ENCODE measurements at places on chromosomes 3 and 15. TPM values are rescaled to one million over a fixed set of nuclear protein-coding genes. Genes with fewer than 3 reads are reported as not detected.

DNA sequence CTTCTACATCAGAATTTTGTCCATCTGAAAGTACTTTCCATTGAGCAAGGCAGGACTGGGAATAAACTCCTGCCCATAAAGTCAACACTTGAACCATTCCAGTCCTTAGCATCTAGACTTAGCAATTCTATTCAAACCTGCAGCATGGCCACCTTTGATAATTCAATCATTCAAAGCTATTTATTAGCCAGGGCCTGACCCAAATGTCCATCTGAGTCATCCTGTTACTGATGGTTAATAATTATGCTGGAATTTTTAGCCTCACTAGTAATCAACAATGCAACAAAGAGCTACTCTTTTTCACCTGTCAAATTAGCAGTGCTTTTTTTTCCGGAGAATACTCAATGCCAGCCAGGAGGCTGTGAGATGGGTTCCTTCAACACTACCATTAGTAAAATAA is 72.7 kb upstream of the SNRK start:
- no peak overlapping the region for H3K27ac ChIP-seq
- H3K4me1 ChIP-seq: no peaks in the 10 kb centered on the region
- no peak for DNase-seq
- no peak overlapping the region for H3K4me3 ChIP-seq

DNA sequence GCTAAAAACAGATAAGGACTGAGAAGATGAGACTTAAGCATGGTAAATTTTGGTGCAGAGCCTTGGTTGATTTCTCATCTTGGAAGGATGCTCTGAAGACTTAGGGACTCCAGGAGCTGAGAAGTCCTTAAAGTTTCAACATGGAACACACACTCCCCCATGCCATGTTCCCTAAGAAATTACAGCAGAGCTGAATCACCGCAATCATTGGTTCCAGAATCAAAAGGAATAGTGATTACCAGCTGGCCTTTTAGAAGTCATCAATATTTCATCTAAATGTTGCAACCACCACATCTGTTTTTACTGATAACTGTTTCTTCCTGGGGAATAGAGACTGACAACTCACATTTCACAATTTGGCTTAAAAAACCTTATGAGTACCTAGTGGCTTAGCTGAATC is 229.3 kb downstream of the MINAR1 start:
- no peaks in the 10 kb centered on the region for H3K4me1 ChIP-seq
- no peak for DNase-seq
- H3K36me3 ChIP-seq: no peaks in the 10 kb centered on the region
- no peaks in the 10 kb centered on the region for H3K27me3 ChIP-seq

DNA sequence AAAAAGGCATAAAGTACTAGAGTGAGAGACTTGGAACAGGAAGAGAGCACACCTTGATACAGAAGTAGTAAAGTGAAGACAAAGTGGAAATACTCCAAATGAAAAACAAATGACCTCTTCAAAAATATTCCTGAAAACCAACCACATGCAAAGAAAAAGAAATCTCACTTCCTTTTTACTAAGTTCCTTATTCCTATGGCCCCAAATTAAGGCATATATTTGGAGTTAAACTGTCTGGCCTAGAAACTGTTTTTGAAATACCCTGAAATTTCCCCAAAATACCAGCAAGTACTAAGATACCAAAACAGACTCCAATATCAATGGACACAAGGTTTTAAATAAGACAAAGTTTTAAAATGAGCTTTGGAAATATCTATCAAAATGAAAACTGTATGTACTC is 58.2 kb downstream of the ZNF148 start:
- H3K4me3 ChIP-seq: no peak overlapping the region
- no peak for DNase-seq

DNA sequence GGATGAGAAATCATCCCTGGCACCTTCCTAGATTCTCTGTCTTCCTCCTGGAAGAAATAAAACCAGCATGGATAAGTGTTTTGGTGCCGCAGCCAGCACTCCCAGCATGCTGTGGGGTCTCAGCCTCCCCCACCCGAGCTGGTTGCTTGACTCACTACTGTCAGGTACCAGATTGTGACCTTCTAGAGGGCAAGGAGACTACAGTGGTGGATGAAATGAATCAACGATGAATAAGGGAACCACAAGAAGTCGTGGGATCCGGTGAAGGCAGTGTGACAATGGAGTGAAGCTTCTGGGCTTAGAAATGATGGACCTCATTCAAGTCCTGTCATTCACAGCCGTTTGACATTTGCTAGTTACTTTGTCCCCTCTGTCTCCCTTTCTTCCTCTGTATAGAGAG is 50.2 kb upstream of the SLCO3A1 start:
- no peaks in the 10 kb centered on the region for H3K27me3 ChIP-seq
- H3K4me3 ChIP-seq: no peak overlapping the region
- no peaks in the 10 kb centered on the region for H3K36me3 ChIP-seq
- DNase-seq: no peak
- no peak overlapping the region for H3K27ac ChIP-seq

- no peaks in the 10 kb centered on the region for H3K27me3 ChIP-seq
- no peak for DNase-seq
- no peaks in the 10 kb centered on the region for H3K4me1 ChIP-seq
- no peak overlapping the region for H3K4me3 ChIP-seq
Measured at GRCh38 chr15:69017978-69018377, 3.5 kb downstream of the NOX5 start.

GRCh38 chr3:191355406-191355805 is 25.1 kb upstream of the UTS2B start:
- peaks cover 4% of the 10 kb centered on the region for H3K36me3 ChIP-seq
- no peaks in the 10 kb centered on the region for H3K27me3 ChIP-seq
- no peak for DNase-seq
- H3K4me3 ChIP-seq: no peak overlapping the region

- no peak for DNase-seq
- no peak overlapping the region for H3K4me3 ChIP-seq
- H3K27ac ChIP-seq: no peak overlapping the region
- H3K4me1 ChIP-seq: no peaks in the 10 kb centered on the region
Measured at GRCh38 chr3:126146525-126147146, 33.8 kb downstream of the ALDH1L1 start.

- no peaks in the 10 kb centered on the region for H3K27me3 ChIP-seq
- H3K36me3 ChIP-seq: no peaks in the 10 kb centered on the region
- DNase-seq: no peak
- no peaks in the 10 kb centered on the region for H3K4me1 ChIP-seq
- no peak overlapping the region for H3K4me3 ChIP-seq
- no peak overlapping the region for H3K27ac ChIP-seq
Measured at GRCh38 chr15:35208353-35208752, 123.3 kb upstream of the NANOGP8 start.

GRCh38 chr3:170488802-170489201 is 70.1 kb downstream of the CLDN11 start:
- no peaks in the 10 kb centered on the region for H3K36me3 ChIP-seq
- H3K4me3 ChIP-seq: no peak overlapping the region
- no peak overlapping the region for H3K27ac ChIP-seq

- no peak for DNase-seq
- H3K4me3 ChIP-seq: no peak overlapping the region
- no peak overlapping the region for H3K27ac ChIP-seq
- H3K27me3 ChIP-seq: no peaks in the 10 kb centered on the region
- no peaks in the 10 kb centered on the region for H3K4me1 ChIP-seq
- no peaks in the 10 kb centered on the region for H3K36me3 ChIP-seq
Measured at GRCh38 chr3:119343719-119344118, 49.5 kb downstream of the ARHGAP31 start.

Gene GLDN
- total RNA-seq: 50.7 TPM

DNA sequence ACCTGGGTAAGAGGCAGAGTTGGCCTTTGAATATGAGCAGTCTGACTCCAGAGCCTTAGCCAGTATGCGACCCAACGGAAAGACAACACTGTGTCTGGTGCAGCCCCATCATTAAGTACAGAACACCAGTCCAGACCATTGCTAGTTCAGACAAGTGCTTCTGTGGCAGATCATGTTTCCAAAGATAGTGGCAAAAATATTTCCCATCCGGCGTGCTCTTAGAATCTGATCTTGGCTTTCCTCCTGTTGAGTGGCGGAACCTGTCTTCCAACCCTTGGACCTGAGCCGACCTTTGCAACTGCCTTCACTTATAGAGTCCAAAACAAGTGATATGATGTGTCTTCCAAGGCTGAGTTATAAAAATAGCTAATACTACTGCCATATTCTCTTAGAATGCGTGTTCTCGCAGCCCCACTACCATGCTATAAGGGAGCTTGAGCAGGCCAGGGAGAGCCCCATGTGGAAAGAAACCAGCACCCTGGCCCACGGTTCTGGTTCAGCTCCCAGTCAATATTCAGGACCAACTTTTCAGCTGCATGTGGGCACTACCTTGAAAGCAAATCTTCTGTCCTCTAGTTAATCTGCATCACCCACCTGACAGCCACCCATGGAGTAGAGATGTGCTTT is 322.4 kb upstream of the SLCO3A1 start:
- H3K27ac ChIP-seq: no peak overlapping the region
- no peak for DNase-seq
- no peak overlapping the region for H3K4me3 ChIP-seq
